Activated T-cell treated with anti-CD3 and anti-CD28 coated beads, Interleukin-2, amount 50 U/mL, for 4 hours (primary cell): ENCODE measurements at places on chromosomes 5 and 9. TPM values are rescaled to one million over a fixed set of nuclear protein-coding genes. Genes with fewer than 3 reads are reported as not detected.

The AIF1L gene
- 2.0 TPM for total RNA-seq

The SLC1A1 gene
- 0.05 TPM for total RNA-seq

The BSPRY gene
- total RNA-seq: 0.60 TPM

The LHX2 gene
- total RNA-seq: not detected

The DOCK2 gene
- total RNA-seq: 134 TPM

The ANP32B gene
- total RNA-seq: 307 TPM

The IRX2 gene
- not detected for total RNA-seq

The FCN2 gene
- not detected for total RNA-seq

The FAT2 gene
- total RNA-seq: not detected

The OLFML2A gene
- not detected for total RNA-seq

The ZNF169 gene
- 4.7 TPM for total RNA-seq

The GLRA1 gene
- total RNA-seq: not detected

The IL31RA gene
- total RNA-seq: not detected

The GCNT4 gene
- total RNA-seq: 1.2 TPM

The UQCRQ gene
- total RNA-seq: 475 TPM

The PPP1R26 gene
- 0.94 TPM for total RNA-seq

The ATP10B gene
- total RNA-seq: 0.05 TPM

The PLAC8L1 gene
- not detected for total RNA-seq

The SPATA9 gene
- not detected for total RNA-seq

The ARHGEF28 gene
- total RNA-seq: 0.23 TPM

The PCDHB12 gene
- not detected for total RNA-seq

The CDH6 gene
- total RNA-seq: not detected

The SARDH gene
- total RNA-seq: 3.6 TPM

The ARHGEF39 gene
- 1.2 TPM for total RNA-seq

The PLPP7 gene
- not detected for total RNA-seq

The ITGA2 gene
- total RNA-seq: 1.1 TPM

The TAL2 gene
- not detected for total RNA-seq

The ERCC8 gene
- 10.9 TPM for total RNA-seq

The PCDHGC4 gene
- not detected for total RNA-seq

The PAXX gene
- 126 TPM for total RNA-seq

The SLC6A7 gene
- not detected for total RNA-seq

The PPP2R2B gene
- 1.3 TPM for total RNA-seq

The PCDHGB5 gene
- total RNA-seq: 0.91 TPM

The HSPB3 gene
- total RNA-seq: not detected

The FGF1 gene
- not detected for total RNA-seq

The GMCL2 gene
- not detected for total RNA-seq

The EQTN gene
- not detected for total RNA-seq

The GRXCR2 gene
- not detected for total RNA-seq

The AOPEP gene
- total RNA-seq: 7.4 TPM

The ECM2 gene
- total RNA-seq: not detected

The RHOBTB3 gene
- total RNA-seq: 5.0 TPM

The ZBED3 gene
- total RNA-seq: 1.9 TPM

The POU5F2 gene
- total RNA-seq: 0.29 TPM

The GAS1 gene
- total RNA-seq: 0.61 TPM

The SLC34A3 gene
- not detected for total RNA-seq

The NDST1 gene
- total RNA-seq: 5.0 TPM

The JAKMIP2 gene
- total RNA-seq: 0.76 TPM

The SPATA31D4 gene
- not detected for total RNA-seq

The CENPP gene
- total RNA-seq: 15.6 TPM

The AP3S1 gene
- total RNA-seq: 48.5 TPM

The OR1J2 gene
- not detected for total RNA-seq

The IL3 gene
- 152 TPM for total RNA-seq

The WNT8A gene
- not detected for total RNA-seq

The PDE6A gene
- not detected for total RNA-seq

The PCDHB9 gene
- total RNA-seq: not detected

The HAND1 gene
- not detected for total RNA-seq

The SLC36A3 gene
- total RNA-seq: not detected

The MEIKIN gene
- total RNA-seq: not detected

The PIP5K1B gene
- 1.6 TPM for total RNA-seq
